ENCODE measurements at places on chromosomes 6 and 20.

GRCh38 chr6:36657271-36657670 lies 21.2 kb upstream of the CDKN1A start:
- no peak for DNase-seq

DNA sequence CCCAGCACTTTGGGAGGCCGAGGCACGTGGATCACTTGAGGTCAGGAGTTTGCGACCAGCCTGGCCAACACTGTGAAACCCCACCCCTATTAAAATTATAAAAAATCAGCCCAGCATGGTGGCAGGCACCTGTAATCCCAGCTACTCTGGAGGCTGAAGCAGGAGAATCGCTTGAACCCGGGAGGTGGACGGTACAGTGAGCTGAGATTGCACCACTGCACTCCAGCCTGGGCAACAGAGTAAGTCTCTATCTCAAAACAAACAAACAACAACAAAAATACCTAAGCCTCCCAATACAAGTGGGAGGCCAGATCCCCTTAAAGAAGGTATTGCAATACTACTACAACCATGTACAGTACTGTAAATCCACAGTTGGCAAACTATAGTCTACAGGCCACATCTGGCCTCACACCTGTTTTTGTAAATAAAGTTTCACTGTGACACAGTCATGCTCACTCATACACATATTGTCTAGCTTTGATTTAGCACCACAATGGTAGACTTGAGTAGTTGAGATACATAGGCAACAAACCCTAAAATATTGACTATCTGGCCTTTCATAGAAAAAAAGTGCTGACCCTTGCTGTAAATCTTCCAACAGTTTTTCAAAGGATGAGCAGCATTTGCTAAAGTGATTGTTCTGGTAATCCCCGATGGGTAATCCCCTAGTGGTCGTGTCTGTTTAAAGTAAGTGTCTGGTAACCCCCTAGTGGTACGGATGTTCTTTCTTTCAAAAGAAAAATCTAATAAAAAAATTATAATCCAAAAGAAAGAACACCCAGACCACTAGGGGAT lies 202.0 kb downstream of the RNGTT start:
- no peak for DNase-seq

GRCh38 chr6:135438907-135439535 lies 58.5 kb downstream of the AHI1 start:
- no peak for DNase-seq

- no peak for DNase-seq
Measured at GRCh38 chr6:38192487-38192886, 373.0 kb downstream of the ZFAND3 start.
